Left renal cortex interstitium (tissue), 4 donors: ENCODE measurements at places on chromosomes 5 and 9. TPM values are rescaled to one million over a fixed set of nuclear protein-coding genes. Genes with fewer than 3 reads are reported as not detected.

GRCh38 chr9:70586476-70586875, 172.0 kb upstream of the KLF9 start:
- no peak for DNase-seq

TLR4 gene
- polyA plus RNA-seq, result 6.8 TPM

UNC5A gene
- polyA plus RNA-seq, result 0.12 TPM

HAUS6 gene
- 18.1 TPM for polyA plus RNA-seq

DNA sequence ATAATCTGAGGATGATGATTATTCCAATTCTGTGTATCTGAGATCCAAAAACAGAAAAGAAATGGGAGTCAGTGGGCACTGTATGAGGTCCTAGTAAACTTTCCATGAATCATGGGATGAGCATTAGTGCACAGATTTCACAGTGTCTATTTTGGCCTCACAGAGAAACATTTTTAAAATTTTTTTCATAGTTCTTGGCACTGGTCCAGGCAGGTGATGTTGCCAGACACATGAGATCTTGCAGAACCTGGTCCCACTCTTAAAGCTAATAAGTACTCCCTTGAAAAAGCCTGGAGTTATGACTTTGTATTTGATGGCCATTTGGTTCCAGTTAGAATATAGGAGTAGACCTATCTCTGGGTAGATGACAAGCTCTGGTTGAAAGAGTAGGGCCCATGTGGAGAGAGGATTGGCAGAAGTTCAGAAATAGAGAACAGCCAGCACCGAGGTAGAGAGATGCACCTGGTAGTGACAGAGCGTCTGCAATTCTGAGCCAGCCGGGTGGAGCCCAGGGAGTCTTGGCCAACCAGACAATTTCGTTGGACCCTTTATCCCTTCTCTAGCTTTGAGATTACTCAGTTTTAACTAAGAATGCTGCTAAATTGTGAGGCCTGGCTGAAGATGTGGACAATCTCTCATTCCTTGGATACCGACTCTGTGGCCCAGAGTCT, 6.3 kb upstream of the TNFSF15 start:
- no peak for DNase-seq

GRCh38 chr5:107878661-107879060, 207.9 kb upstream of the EFNA5 start:
- no peak for DNase-seq

DNA sequence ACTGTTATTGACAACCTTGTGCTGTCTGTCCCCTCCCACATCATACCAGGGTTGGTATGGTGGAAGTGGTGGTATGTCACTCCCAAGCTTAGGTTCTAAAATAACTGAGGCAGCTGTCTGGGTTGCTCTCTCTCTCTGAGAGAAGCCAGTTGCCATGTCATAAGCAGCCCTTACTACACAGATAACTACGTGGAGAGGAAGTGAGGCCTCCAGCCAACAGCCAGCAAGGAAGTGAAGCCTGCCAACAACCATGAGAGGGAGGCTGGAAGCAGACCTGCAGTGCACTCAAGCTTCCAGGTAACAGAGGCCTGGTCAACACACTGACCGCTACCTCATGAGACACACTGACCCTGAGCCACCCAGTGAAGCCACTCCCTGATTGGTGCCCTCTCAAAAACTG, 18.6 kb downstream of the CTNNAL1 start:
- no peak for DNase-seq

- DNase-seq, result no peak
Observed at GRCh38 chr5:170296036-170296934, 1.3 kb downstream of the LCP2 start.

- DNase-seq, result no peak
Observed at GRCh38 chr5:55222985-55223811, 3.9 kb downstream of the MCIDAS start.

- no peak for DNase-seq
Observed at GRCh38 chr9:137199411-137200121, 975 bp downstream of the TPRN start.

- no peak for DNase-seq
Observed at GRCh38 chr9:68626526-68626925, 78.5 kb upstream of the PIP5K1B start.

DEPDC1B gene
- 26.7 TPM for polyA plus RNA-seq

SPATA31D4 gene
- not detected for polyA plus RNA-seq

DNA sequence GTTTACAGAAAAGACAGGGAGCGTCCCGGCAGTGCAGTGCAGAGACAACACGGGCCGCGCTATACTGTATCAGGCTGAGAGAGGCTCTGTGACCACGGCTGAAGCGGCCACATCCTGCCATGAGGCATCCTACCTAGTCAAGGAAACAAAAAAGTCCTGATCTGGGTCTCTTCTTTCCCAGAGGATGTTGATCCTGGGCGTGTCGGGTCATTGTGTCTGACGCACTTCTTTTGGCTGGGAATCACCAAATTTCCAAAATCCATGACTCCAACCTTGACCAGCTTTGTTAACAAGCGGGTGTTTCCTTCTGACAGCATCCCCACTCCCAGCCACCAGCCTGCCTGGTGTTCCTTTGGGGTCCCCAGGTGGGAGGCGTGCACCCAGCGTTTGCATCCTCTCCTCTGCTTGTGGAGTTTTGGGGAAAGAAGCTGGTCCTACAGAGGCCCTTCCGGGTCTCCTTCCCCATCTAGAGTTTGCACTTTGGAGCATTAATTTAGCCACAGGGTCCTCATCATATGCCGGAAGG, 91.4 kb upstream of the RAI14 start:
- DNase-seq, result no peak

TAF11L10 gene
- not detected for polyA plus RNA-seq

DNA sequence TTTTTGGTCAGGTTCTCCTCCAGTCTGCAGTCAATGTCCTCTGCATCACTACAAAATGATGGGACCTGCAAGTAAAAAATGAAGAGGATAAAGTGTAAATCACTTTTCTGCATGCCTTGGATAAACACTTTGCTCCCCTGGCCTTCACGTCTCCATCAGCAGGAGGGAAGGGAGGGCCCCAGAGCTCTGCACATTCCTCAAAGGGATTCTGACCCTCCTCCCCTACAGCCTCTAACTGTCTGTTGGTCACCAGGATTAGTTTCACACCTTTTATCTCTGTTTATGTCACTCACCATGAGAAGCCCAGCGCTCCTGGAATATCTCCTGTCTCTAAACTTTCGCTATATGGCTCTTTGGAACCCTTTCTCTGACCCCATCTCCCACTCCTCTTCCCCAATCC, 103.3 kb downstream of the SVEP1 start:
- DNase-seq, result no peak

- no peak for DNase-seq
Observed at GRCh38 chr9:127159949-127160610, 37.6 kb upstream of the ANGPTL2 start.

DNA sequence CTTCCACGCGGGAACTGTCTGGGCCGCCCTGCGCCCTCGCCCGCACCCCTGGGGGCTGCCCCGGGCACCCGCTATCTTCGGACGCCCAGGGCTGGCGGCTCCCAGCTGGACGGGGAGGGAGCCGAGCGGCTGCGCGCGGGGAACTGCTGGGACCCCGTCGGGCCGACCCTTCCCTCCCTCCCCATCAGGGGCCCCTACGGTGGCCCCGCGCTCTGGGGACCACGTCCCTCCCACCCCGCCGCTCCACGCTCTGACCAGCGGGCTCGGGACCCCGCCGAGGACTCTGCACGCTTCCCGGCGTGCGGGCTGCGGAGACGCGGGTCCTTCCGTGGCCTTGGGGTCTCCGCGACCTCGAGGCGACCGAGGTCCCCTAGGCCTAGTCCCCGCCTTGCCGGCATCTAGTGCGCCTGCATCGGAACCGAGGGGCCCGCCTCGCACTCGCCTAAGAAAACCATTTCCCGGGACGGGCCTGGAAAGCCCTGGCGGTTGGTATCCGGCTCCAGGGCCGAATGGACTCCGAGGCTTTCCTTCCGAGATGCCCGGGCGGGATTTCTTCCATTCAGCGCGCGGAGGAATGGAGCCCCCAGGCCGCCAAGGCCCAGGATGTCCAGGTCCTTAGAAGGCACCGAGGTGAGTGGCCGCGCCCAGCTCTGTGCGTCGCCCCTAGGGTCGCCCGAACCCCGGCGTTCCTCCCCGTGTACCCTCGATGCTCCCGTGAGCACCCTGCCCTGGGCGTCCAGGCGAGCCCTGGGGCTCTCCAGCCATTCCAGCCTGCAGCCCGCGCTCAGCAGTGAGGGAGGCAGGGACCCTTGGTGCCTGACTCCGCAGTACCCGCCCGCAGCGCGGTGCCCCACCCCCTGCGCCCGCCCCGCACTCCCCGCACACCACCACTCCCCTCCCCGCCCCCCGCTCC, 705 bp upstream of the SLC6A3 start:
- no peak for DNase-seq

- no peak for DNase-seq
Observed at GRCh38 chr5:175257128-175257846, 186.7 kb downstream of the DRD1 start.

DNA sequence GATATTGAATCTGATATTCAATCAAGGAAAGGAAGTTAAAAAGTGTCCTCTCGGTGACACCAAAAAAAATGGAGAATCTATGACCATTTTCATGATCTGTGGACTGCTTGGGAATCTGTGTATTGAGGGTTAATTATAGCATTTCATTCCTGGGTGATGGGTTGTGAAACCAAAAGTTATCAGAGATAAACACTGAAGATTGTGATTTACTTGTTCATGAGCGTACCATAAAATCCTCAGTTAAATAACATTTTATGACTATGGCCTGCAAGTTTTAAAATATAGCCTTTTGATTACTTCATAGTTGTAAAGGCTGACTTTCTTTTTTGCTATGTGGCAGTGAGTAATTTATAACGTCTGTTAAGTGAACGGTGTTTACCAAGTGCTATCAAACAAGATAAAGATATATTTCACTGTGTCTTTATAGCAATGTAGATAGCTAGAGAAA, 267.9 kb upstream of the SEMA6A start:
- no peak for DNase-seq

SLC6A18 gene
- polyA plus RNA-seq, result 1.2 TPM

DNA sequence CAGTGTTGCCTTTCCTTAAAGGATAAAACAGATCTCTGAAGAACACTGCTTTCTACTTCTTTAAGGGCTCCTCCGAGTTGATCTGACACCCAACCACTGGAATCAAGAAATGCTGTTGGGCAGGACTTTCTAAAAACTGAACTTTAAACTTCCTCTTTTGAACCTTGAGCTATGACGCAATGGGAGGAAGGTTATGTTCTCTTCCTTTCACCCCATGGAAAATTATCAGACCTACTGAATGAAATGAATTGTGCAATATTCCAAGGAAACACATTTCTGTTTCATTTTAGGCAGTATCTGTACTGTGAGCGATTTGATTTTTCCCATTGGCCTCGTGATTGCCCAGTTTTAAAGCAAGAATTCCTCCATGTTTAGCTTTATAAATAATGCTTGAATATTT, 206.0 kb upstream of the PRR16 start:
- DNase-seq, result no peak
